ENCODE measurements at places on chromosomes 2 and 18.

DNA sequence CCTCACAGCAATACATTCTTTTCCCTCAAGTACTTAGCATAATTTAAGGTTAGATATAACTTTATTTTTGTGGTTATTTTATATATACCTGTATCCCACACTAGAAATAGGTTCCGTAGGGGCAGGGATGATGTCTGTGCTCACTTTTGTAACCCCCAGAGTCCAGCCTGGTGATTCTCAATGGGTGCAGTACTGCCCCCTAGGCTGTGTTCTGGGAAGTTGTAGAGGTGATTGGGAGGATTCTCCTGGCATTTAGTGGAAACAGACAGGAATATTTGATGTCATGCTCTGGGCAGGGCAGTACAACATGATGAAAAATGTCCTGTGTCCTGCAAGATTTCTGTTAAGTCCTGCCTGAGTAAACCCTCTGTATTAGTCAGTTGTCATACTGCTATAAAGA is 333.3 kb downstream of the PLCL1 start:
- DNase-seq, result no peak

GRCh38 chr2:142307086-142307485 is 176.3 kb upstream of the LRP1B start:
- no peak for DNase-seq

DNA sequence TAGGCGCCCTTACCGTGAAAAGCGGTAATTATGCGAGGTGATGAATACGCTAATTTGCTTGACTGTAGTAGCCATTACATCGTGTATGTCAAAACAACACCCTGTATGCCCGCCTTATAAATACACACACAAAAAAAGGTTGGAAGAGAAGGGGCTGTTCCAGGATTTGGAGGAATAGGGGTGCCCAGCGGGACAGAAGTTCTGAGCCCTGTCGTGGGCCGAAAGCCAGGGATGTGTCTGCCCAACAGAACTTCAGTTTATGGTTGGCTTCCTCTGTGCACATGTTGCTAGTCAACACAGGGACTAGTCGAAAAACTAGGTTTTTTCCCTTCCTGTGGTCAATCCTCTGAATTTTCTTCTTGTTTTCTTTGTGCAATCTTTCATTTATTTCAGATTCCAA is 182.5 kb downstream of the ACKR3 start:
- DNase-seq, result no peak

GRCh38 chr2:236284208-236284607 is 20.0 kb upstream of the ASB18 start:
- DNase-seq, result no peak

GRCh38 chr2:51218047-51218446 is 186.1 kb upstream of the NRXN1 start:
- DNase-seq, result no peak

DNA sequence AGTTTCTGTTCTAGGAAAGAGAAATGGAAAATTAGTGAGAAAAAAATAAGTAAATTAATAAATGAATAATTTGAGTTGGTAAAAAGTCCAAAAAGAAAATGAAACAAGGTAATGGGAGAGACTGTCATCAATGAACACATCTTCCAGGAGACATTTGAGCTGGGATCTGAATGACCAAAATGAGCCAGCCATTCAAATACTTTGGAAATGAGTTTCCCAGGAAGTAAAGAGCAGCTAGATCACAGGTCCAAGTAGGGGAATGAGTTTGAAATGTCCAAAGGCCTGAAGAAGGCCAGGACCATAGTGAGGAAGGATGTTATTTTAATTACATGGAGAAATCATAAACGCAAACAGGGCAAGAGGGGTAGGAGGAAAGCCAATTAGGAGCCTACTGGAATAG is 6.6 kb upstream of the DNAH7 start:
- DNase-seq, result no peak

DNA sequence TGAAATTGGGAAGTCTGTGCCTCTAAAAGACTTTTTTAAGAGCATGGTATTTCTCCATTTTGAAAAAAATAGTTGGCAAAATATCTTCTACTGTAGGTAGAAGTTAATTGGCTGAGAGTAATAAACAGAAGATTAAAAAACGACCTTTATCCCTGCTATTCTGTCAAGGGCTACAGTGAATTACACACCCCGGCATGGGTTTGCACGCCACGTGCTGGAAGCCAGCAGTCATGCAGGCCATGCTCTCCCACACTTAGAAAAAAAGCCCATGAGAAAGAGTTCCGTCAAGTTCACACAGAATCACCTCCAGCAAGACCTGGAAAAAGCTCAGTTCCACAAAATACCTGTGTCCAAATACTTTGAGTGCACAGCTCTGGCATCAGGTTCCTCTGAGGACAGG is 26.8 kb downstream of the FAM110C start:
- DNase-seq, result no peak

DNA sequence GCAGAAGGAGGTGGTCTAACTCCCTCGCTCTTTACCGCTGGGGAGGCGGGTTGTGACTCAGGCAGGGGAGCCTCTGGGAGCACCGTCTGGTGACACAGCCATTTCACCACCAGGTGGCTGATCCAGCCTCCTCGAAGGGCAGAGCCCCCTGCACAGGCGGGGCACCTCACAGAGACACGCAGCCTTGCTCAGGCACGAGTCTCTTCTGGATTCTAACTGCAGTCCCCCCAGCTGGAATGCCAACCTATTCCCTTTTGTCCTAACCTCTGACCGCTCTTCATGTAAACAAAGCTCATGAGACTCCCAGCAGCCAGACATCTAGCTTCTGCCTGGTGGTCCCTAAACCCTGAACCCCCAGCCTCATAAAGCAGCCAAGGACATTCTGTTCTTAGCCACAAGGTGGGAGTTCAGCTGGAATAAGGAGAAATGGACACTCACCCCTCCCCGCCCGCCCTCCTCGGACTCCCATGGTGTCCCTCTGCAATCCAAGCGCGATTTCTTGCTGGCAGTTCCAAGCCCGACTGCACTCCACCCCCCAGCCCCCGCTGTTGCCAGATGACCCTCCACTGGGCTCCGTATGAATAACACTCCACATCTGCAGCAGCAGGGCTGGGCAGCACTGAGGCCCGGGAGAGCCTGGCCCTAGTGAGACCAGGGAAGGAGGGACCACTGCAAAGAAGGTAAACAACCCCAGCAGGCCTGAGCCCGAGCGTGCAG is 84.3 kb downstream of the TNS1 start:
- no peak for DNase-seq

GRCh38 chr2:218813771-218814460 is 17.7 kb downstream of the PRKAG3 start:
- no peak for DNase-seq

GRCh38 chr2:213789940-213790339 is 505.7 kb downstream of the SPAG16 start:
- no peak for DNase-seq

GRCh38 chr2:39919511-39920306 is 140.7 kb upstream of the THUMPD2 start:
- DNase-seq, result no peak

- DNase-seq, result no peak
Measured at GRCh38 chr2:174859563-174860169, 95.4 kb upstream of the CHRNA1 start.

DNA sequence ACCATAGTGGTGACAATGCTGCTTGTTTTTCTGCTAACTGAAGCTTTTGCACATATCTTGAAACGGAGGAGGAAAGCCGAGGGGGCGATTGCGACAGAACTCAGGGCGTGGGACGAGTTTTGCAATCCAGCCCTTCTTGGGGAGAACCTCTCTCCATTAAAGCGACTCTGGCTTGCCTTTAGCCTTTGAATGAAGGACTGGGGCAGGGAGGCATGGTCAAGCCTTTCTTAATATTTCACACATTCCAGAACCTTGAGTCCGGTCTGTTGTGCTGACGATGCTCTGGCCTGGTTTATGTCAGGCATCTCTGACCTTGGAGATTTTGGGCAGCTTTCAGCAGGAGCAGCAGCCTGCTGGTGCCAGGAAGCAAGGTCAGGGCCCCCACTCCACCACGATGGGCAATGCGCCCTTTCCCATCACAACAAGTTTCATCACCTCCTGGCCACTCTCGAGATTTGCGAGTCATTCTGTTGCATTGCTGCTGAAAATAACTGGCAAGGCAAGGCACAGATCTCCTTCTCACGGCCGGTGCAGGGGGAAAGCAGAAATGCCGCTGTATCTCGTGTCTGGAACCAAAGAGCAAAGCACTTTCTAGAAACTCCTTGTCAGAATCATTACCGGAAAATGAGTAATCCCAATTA is 10.8 kb downstream of the EMILIN2 start:
- no peak for DNase-seq

GRCh38 chr18:58645398-58645797 is 16.5 kb upstream of the ALPK2 start:
- no peak for DNase-seq

DNA sequence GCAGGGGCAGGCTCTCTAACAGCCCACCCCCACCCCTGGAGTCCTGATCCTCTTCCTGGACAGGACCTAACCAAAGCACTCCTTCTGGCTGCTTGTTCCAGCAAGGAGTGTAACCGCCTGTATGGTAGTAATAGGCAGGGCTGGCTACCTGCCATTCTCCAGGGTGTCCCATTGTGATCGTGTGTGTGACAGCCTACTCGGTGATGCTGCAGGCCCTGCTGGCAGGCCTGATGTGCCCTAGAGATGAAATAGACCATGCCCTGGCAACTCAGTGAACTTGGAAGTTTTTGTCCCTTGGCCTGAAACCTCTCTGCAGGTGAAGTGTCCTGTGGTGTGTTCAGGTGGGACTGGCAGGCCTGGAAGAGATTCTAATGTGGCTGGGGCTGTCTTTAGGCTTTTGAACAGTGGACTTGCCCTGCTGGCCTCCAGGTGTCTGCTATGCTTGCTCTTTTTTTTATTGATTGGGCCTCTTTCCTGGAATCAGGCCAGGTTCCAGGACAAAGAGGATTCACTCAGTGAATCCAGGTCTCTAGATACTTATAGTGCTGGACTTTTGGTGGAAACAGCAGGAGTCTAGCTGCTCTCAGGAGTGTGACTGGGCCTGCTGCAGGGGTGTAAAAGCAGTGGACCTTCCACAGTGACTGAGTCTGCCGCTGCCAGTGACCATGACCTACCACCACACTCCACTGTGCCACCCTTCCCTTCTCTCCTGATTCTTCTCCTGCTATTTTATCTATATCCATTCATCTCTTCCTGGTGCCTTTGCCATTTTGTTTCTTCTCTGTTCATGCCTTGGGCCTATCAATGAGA is 132.1 kb downstream of the CTIF start:
- DNase-seq, result no peak

DNA sequence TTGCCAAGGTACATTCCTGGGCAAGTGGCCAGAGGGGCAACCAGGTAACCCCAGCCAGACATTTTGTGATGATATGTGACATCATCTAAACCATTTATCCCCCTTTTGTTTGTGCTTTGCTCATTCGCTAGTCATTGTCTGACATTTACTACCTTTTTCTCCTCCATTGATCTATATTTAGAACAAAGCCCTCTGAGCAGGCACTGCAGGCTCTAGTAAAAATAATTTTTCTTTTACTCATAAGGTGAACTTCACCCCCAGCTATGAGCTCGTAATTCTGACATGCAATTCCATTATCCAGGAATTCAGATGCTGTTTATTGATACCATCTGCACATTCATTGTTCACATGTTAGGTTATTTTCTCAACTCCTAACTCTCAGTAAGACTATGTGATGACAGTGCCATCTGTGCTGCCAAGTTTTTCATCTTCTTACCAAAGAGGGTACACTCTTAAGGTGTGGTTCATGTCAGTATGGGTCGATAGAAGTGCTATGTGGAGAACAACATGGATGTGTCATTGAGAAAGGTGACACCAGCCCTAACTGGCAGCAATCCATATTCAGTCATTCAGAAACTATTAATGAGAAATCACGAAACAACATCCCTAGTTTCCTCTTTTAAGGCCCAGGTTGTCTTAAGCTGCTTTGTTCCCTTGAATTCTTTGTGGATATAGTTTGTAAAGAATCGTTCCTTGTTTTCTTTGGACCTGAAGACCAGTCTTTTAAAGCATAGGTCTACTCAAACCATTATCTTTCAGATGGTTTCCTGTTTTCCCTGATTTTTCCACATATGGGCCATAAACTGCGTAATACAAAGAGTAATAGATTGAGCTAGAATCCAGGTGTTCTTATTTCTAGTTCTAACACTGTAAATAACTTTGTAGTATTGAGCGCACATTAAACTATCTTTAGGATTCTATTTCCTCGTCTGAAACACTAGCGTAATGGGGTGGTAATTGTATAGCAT is 978.1 kb upstream of the CDH2 start:
- no peak for DNase-seq

DNA sequence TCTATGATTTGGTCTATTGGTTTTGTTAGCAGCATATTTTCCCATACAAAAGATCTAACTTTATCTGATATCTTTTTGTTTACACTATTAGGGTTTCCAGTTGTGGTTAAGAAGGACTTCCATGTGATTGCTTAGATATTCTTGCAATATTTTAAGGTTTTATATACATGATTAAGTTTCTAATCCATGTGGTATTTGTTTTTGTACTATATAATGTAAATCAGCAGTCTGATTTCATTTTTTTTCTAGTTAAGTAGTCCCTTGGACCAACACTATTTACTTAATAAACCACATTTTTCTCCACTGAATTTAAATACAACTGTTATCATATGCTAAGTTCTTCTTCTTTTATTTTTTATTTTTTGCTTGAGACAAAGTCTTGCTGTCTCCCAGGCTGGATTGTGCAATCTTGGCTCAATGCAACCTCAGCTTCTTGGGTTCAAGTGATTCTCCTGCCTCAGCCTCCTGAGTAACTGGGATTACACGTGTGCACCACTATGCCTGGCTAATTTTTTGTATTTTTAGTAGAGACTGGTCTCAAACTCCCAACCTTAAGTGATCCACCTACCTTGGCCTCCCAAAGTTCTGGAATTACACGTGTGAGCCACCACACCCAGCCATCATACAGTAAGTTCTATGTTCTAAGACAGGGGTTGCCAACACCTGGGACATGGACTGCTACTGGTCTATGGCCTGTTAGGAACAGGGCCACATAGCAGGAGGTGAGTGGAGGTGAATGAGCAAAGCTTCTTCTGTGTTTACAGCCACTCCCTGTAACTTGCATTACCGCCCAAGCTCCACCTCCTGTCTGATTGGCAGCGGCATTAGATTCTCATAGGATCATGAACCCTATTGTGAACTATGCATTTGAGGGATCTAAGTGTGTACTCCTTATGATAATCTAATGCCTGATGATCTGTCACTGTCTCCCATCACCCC is 58.5 kb upstream of the RAB27B start:
- DNase-seq, result no peak

GRCh38 chr18:13453714-13454113 is 235.2 kb downstream of the LDLRAD4 start:
- no peak for DNase-seq

GRCh38 chr2:220334871-220335590 is 707.6 kb downstream of the SLC4A3 start:
- DNase-seq, result no peak

DNA sequence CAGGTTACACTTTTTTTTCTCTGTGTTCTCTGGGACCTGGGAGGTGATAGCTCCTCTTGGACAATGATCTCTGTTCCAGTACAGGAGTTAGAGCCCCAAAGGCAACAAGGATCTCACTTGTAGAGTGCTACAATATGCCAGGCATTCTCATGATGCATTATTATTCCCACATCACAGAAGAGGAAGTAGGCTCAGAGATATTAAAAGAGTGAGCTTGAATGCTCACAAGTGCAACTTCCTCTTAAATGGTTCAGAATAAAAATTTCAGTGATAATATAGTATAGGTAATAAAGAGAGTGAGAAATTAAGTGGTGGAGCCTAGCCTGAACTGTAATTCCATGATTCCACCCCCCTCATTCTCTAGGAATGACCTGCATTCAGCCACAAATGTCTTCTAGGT is 21.4 kb downstream of the POLE4 start:
- DNase-seq, result no peak
